ENCODE measurements at places on chromosomes 1 and 21.

GRCh38 chr1:50108497-50109059, at the start of gene ELAVL4:
Gene ELAVL4, plus strand, starts transcription at chr1:50108920. Its CDS starts 270 bp downstream, at chr1:50109190.
- DNase-seq = peak; percentile 3

- DNase-seq = no peak
Observed at GRCh38 chr21:42505090-42505726, 8.4 kb upstream of the SLC37A1 start.

DNA sequence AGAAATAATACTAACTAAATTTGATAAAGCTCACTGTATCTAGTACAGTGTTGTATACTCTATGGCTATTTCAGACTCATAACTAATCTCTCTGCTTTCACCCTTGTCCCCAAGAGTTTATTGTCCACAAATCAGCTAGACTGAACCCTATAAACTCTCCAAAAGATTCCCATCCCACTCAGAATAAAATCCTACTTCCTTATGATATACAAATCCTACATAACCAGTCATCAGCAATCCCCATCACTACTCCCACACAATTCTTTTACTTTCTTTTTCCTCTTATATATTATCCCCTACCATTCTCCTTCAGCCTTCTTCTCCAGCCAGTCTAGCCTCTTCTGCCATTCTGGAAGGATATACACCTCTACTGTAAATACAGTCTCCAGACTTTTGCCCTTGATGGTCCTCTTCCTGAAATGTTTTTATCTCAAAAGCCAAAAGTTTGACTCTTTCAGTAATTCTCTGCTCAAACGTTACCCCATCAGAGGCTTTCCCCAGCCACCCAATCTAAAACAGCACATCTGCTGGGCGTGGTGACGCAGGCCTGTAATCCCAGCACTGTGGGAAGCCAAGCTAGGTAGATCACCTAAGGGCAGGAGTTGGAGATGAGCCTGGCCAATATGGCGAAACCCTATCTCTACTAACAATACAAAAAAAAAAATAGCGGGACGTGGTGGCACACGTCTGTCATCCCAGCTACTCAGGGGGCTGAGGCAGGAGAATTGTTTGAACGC, 41.6 kb downstream of the ABL2 start:
- DNase-seq = no peak

DNA sequence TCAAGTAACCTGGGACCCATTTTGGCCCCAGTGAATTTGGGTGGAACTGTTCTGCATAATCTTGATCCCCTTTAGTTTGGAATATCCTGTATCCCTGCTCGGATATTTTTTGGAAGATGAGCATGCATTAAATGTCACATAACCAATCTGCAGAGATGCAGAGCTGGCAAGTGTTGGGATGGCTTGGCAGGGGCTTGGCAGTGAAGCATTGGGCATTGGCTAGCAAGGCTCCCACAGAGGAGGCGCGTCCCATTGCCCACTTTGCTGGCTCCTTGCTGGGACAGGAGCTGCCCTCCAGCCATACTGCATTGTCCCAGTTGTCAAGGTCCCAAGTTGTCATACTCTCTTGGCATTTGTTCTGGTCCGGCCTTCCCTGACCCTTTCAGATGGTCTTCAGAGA, 29.9 kb downstream of the LAMC2 start:
- no peak for DNase-seq

DNA sequence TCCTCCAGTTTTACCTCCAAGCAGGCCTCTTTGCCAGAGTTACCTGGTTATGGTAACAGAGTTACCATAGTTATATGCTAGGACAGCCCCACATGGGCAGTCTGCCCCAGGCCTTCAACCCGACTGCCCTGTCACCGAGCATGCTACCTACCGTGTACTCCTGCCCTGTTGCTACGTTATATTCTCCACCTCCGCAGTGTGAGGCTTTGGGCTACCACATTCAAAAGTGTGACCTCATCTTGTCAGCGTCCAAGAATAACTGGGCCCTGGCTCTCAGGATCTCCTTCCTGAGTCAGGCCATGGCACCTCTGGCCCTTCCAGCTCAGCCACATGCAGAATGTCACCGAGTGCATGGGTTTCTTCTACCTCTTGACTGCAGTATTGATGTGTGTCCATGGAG, 8.9 kb downstream of the MAPKAPK2 start:
- no peak for DNase-seq

GRCh38 chr1:11061652-11062365, 2.0 kb upstream of the SRM start:
- no peak for DNase-seq

DNA sequence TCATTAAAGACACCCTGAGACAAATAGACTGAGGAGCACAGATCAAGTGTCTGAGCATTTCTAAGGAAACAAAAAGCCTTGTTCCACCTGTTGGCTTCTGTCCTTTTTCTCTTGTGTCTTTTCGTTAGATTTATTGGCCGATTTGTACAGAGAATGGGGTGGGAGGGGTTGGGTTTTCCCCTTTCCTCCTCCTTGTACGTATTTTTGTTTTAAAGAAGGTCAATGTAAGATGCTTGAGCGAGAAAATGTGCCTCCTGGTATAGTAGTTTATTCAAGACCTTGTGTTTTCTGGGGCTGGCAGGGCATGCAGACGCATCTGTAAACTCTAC, 1.2 kb downstream of the BCL9 start:
- peak; percentile 14 for DNase-seq

GRCh38 chr21:34845521-34846451, 177.0 kb downstream of the CLIC6 start:
- DNase-seq = peak; percentile 52

- peak; percentile 2 for DNase-seq
Observed at GRCh38 chr1:227234998-227235405, 83.3 kb downstream of the CDC42BPA start.

GRCh38 chr1:227892489-227893299, 55.0 kb downstream of the WNT9A start:
- no peak for DNase-seq

Measured in CD4-positive, alpha-beta T cell treated with Interleukin-10 for 1 hour (primary cell).